ENCODE measurements at places on chromosomes 5 and 9. TPM values are rescaled to one million over a fixed set of nuclear protein-coding genes. Genes with fewer than 3 reads are reported as not detected.

GRCh38 chr5:95471487-95471886 is 80.3 kb downstream of the FAM81B start:
- DNase-seq, result no peak

DNA sequence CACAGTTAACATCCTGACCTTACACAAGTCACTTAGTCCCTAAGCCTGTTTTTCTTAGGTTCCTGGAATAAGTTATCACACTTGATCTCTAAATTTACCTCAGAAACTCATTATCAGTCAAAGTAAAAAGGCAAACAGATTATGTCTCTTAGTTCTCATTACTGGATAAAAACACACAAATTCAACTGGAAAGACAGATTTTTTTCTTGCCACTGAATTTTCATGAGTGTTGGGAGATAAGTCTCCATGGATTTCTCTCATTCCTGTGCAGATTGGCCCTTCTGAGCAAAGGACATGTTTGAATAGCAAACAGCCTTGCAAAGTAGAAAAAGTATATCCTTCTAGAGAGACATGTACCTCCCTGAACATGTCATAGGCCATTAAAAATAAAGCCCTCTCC is 10.2 kb downstream of the SPATA9 start:
- DNase-seq, result no peak

- DNase-seq, result no peak
Observed at GRCh38 chr5:172199446-172199845, 5.5 kb downstream of the EFCAB9 start.

DNA sequence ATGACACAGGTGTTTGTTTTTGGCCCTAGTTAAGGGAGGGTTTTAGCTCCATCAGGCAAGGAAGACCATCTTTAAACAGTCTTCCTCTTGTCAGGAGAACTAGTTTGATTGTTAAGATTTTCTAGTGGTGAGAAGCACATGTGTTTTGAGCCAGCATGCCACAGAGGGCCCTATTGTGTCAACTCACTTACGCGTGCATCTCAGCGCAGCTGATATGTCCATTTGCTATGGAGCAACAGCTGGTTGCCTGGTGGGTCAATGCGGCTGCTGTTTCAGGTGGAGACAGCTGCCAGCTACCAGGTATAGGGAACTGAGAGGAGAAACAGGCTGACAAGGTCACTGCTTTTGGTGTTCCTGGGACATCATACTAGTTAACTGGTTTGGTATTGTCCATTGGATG is 100.5 kb upstream of the PRRC1 start:
- no peak for DNase-seq

DNA sequence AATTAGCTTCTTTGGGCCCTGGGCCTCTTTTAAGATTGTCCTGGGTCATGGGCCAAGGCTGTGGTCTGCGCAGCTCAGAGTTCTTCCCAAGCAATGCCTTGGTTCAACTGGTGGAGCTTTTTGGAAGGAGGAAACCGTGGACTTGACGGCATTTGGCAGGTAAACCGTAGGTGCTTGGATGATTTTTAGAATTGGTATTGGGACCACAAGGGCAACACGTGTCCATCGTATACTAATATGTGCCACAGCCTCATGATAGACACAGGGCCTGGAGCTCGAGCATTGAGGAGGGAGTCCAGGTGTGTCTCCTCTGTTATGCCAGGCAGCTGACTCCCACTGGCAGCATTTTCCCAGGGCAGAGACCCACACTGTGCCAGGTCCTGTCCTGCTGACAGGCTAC is 120.9 kb upstream of the PITX1 start:
- DNase-seq, result no peak

DNA sequence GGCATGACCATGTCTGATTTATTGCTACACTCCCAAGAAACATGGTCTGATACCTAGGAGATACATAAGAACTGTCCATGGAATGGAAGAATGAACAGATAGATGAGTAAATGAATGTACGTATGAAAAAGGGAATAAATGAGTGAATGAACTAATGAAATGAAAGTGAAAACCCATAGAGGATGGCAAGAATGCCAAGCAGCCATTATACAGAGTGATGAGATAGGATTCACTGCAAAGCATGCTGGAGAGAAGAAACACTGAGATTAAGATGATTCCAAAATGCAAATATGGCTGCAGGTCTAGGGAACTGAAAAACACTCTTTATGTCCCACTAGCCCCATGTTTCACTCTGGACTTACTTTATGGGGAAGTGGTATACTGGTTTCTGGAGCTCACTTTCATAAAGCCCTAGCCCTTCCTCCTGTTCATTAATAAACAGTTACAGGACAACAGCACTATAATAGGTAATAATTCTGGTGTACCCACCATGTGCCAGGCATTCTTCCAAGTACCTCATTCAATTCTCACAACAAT is 170.3 kb upstream of the RAD23B start:
- DNase-seq, result no peak

DNA sequence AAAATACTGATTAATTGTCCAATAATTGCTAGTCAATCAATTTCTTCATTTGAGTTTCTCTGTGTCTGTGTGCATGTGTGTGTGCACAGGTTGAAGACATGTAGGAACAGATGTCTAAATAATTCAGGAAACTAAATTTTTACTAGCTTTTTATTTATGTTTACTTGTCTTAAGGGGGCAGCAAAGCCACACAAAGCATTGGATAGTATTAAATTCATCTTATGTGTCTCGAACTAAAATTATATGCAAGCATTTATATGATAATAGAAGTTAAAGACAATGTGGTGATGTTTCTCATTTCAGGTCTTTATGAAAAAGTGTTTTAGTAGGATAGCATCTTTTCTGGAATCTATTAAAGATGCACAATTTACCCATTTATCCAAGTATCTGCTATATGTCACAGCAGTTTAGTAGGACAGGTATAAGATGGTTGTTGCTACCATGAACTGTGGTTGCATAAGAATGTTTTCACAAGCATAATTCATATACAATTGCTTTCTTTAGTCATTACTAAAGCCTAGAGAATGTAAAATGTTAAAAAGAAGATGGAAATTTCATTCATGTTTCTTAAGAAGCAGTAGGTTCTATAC is 784.6 kb upstream of the NUDT12 start:
- no peak for DNase-seq

DNA sequence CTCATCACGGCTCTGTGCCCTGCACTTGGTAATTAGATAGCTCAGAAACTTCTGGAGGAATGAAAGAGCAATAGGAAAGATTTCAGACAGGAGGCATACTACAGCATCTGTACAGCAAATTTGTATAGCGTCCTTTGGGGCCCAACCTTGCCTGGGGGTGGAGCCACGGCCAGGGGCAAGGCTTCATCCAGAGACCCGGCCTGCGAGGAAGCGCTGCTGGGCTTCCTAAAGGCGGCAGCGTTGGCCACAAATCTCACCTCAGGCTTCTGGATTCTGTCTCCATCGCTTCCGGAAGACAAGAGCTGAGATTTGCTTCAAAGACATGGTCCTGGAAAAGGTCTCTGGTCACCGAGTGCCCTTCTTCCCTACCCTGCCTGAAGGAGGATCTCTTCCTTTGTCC is 12.2 kb upstream of the SPATA31D1 start:
- DNase-seq, result no peak

Gene CORO2A
- total RNA-seq, result 0.14 TPM

Gene LRRC19
- not detected for total RNA-seq

Gene EIF4E1B
- total RNA-seq, result not detected

Gene GFRA3
- total RNA-seq, result 0.82 TPM

Gene PPP1R2B
- not detected for total RNA-seq

All from left ventricle myocardium inferior (tissue), 1 donor.